ENCODE measurements at places on chromosomes 7 and 10. TPM values are rescaled to one million over a fixed set of nuclear protein-coding genes. Genes with fewer than 3 reads are reported as not detected.

GRCh38 chr10:113689057-113689456 lies 9.3 kb downstream of the CASP7 start:
- no peaks in the 10 kb centered on the region for H3K27me3 ChIP-seq
- no peaks in the 10 kb centered on the region for H3K4me1 ChIP-seq
- H3K4me3 ChIP-seq, result no peak overlapping the region
- no peak overlapping the region for H3K27ac ChIP-seq
- no peaks in the 10 kb centered on the region for H3K36me3 ChIP-seq

GRCh38 chr7:264541-265191 lies 25.3 kb upstream of the FOXL3 start:
- H3K27ac ChIP-seq, result no peak overlapping the region
- H3K4me3 ChIP-seq, result no peak overlapping the region
- H3K27me3 ChIP-seq, result no peaks in the 10 kb centered on the region
- peaks cover 18% of the 10 kb centered on the region for H3K36me3 ChIP-seq
- no peaks in the 10 kb centered on the region for H3K4me1 ChIP-seq

DNA sequence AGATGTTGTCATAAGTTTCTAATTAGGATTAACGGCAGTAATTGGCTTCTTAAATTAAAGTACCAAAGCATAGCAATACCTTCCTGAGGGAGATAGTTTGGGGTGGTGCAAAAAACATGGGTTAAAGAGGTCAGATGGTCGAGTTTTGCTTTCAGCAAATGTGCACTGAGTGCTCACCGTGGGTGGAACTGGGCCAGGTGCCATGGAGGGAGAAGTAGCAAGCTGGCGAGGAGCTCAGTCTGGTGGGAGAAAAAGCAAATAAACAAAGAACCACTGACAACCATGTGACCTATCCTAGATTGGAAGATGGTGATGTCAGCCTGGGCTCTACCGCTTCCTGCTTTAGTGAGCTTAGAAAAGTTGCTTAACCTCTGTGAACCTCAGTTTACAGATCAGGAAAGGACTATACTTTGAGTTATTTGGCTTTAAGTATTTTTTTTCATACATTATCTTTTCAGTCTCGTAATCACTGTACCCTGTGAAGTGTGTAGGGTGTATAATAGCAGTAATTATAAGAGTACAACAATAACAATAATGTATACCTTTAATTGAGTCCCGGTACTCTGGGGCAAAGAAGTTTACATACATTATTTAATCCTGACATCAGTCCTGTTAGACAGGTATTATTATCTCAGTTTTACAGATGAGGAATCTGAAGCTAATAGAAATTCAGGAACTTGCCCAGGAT lies 69.0 kb upstream of the PDCD4 start:
- DNase-seq, result peak; percentile 44
- H3K4me3 ChIP-seq, result no peak overlapping the region
- no peaks in the 10 kb centered on the region for H3K36me3 ChIP-seq
- H3K4me1 ChIP-seq, result no peaks in the 10 kb centered on the region

GRCh38 chr7:14626076-14626475 lies 276.5 kb downstream of the DGKB start:
- H3K27ac ChIP-seq, result no peak overlapping the region
- no peaks in the 10 kb centered on the region for H3K4me1 ChIP-seq
- DNase-seq, result no peak
- H3K27me3 ChIP-seq, result no peaks in the 10 kb centered on the region
- no peak overlapping the region for H3K4me3 ChIP-seq

DNA sequence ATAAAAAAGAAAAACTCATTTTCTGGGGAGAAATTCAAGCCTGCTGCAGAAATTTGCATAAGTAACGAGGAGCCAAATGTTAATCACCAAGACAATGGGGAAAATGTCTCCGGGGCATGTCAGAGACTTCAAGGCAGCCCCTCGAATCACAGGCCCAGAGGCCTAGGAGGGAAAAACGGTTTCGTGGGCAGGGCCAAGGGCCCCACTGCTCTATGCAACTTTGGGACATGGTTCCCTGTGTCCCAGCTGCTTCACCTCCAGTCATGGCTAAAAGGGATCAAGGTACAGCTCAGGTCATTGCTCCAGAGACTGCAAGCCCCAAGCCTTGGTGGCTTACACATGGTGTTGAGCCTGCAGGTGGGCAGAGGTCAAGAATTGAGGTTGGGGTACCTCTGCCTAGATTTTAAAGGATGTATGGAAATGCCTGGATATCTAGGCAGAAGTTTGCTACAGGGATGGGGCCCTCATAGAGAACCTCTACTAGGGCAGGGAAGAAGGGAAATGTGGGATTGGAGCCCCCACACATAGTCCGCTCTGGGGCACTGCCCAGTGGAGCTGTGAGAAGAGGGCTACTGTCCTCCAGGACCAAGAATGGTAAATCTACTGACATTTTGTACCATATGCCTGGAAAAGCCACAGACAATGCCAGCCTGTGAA lies 8.4 kb downstream of the MACC1 start:
- H3K36me3 ChIP-seq, result no peaks in the 10 kb centered on the region
- H3K27me3 ChIP-seq, result no peaks in the 10 kb centered on the region
- DNase-seq, result no peak
- no peak overlapping the region for H3K4me3 ChIP-seq
- no peaks in the 10 kb centered on the region for H3K4me1 ChIP-seq

DNA sequence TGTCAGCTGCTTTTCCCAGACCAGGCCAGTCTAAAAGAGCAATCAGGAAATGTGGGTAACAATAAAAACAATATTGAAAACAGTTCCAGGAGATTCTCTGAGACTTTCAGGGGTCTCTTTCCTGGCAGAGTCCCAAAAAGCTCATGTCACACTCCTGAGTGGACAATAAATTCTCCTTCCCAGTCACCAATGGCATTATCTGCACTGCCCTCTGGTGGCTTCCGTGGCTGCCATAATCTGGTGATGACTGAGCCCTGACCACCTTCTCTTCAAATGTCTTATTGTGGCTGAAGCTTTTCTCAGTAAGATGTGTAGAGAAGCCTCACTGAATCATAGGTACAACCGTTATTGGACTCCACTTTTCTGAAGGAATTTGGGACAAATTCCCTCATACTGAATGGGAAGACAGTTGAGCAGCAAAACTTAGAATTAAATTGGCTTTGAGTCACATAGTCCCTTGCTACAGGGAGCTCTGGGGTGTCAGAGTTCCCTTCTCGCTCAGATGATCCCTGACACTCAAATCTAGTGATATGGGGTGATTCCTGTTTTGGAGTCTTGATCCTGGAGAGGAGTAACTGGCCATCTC lies 24.4 kb upstream of the ASAH2 start:
- H3K27ac ChIP-seq, result no peak overlapping the region
- no peaks in the 10 kb centered on the region for H3K27me3 ChIP-seq
- peak; percentile 33 for DNase-seq
- no peaks in the 10 kb centered on the region for H3K36me3 ChIP-seq
- H3K4me3 ChIP-seq, result no peak overlapping the region

- DNase-seq, result no peak
- no peaks in the 10 kb centered on the region for H3K4me1 ChIP-seq
- H3K27ac ChIP-seq, result no peak overlapping the region
- no peaks in the 10 kb centered on the region for H3K36me3 ChIP-seq
- H3K27me3 ChIP-seq, result peaks cover 8% of the 10 kb centered on the region
- no peak overlapping the region for H3K4me3 ChIP-seq
These were observed 16.7 kb upstream of the PLXNA4 start for GRCh38 chr7:132592936-132593335.

GRCh38 chr7:93006480-93007095 lies 111.2 kb downstream of the SAMD9 start:
- H3K4me3 ChIP-seq, result no peak overlapping the region
- H3K4me1 ChIP-seq, result no peaks in the 10 kb centered on the region
- no peak for DNase-seq
- H3K27ac ChIP-seq, result no peak overlapping the region
- H3K36me3 ChIP-seq, result no peaks in the 10 kb centered on the region
- H3K27me3 ChIP-seq, result no peaks in the 10 kb centered on the region

- H3K4me3 ChIP-seq, result no peak overlapping the region
- no peak overlapping the region for H3K27ac ChIP-seq
- H3K4me1 ChIP-seq, result no peaks in the 10 kb centered on the region
- no peak for DNase-seq
These were observed 113.4 kb upstream of the NOBOX start for GRCh38 chr7:144516729-144517525.

DNA sequence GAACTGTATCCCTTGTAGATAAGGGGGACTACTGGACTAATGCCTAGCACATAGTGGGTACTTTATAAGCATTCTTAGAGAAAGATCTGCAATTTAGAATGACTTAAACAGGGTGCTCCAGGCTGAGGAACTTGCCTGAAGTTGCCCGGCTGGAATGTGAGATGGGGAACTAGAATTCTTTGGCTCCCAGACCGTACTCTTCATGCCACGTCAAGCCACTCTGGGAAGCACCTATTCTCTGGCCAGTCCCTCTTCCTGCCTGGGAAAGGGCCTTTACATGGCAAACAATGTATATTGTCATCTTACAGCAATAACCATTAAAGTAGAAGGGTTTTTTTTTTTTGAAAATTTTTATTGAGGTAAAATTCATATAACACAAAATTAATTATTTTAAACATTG lies 34.5 kb downstream of the ATXN7L1 start:
- no peak overlapping the region for H3K27ac ChIP-seq
- no peak overlapping the region for H3K4me3 ChIP-seq
- no peaks in the 10 kb centered on the region for H3K4me1 ChIP-seq
- no peaks in the 10 kb centered on the region for H3K36me3 ChIP-seq
- no peaks in the 10 kb centered on the region for H3K27me3 ChIP-seq
- no peak for DNase-seq

DNA sequence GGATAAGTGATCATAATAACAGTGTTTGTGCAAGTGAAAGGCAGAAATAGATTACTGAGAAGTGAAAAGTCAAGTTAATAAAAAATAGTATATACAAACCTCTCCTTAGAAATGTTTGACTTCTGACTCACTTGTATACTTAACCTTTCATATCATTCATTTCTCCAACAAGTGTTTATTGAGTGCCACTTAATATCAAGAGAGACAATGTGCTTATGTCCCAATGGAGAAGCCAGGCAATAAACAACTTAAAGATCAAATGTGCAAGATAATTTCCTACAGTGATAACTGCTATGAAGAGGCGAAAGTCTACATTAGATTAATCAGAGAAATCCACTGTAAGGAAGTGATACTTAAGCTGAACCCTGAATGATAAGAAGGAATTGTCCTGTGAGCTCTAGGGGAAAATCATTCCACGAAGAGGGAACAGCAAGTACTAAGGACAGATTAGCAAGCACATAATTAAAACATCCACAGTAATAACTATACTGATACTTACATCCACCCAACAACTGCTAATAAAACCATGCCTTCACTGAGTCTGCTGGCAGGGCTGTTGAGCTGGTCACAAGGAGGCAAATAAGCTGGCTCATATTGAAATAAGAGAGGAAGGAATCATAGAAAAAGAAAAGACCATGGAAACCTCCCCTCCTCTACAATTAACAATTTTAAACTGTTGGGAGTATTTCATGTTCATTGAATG lies 203.5 kb downstream of the CTNNA3 start:
- H3K4me1 ChIP-seq, result no peaks in the 10 kb centered on the region
- H3K27ac ChIP-seq, result no peak overlapping the region
- H3K36me3 ChIP-seq, result no peaks in the 10 kb centered on the region
- no peak for DNase-seq
- H3K27me3 ChIP-seq, result no peaks in the 10 kb centered on the region
- H3K4me3 ChIP-seq, result no peak overlapping the region

- H3K27ac ChIP-seq, result no peak overlapping the region
- H3K27me3 ChIP-seq, result no peaks in the 10 kb centered on the region
- H3K4me3 ChIP-seq, result no peak overlapping the region
- H3K36me3 ChIP-seq, result no peaks in the 10 kb centered on the region
- peak; percentile 64 for DNase-seq
- peaks cover 13% of the 10 kb centered on the region for H3K4me1 ChIP-seq
These were observed 80.5 kb downstream of the C10orf105 start for GRCh38 chr10:71638822-71639719.

DNA sequence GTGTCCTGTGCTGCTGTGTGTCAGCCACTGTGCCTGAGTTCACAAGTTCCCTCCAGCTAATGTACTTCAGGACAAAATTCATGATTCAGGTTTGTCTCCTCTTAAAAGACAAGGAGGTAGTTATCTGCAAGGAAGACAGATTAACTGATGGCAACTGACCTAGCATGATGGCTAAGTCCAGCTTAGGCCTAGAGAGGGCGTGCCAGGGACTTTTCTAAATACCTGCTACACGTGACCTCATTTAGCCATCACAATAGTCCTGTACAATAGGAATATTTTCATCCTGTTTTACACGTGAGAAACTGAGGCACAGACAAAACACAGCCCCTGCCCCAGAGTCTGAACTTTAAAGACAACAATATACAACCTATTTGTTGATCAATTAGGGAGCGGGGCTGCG lies 275.7 kb downstream of the XPNPEP1 start:
- no peak overlapping the region for H3K4me3 ChIP-seq
- no peaks in the 10 kb centered on the region for H3K36me3 ChIP-seq
- H3K27ac ChIP-seq, result no peak overlapping the region
- no peaks in the 10 kb centered on the region for H3K27me3 ChIP-seq
- no peak for DNase-seq
- H3K4me1 ChIP-seq, result no peaks in the 10 kb centered on the region

The H2BK1 gene
- total RNA-seq, result not detected

The WDR11 gene
- 46.9 TPM for total RNA-seq

The ATE1 gene
- total RNA-seq, result 25.6 TPM

The FAM131B gene
- 1.2 TPM for total RNA-seq

The LMOD2 gene
- not detected for total RNA-seq

The TDRD1 gene
- 0.72 TPM for total RNA-seq

The DMBT1 gene
- total RNA-seq, result not detected
